Uterus (tissue), 4 donors: ENCODE measurements at places on chromosomes 5 and 9. TPM values are rescaled to one million over a fixed set of nuclear protein-coding genes. Genes with fewer than 3 reads are reported as not detected.

DNA sequence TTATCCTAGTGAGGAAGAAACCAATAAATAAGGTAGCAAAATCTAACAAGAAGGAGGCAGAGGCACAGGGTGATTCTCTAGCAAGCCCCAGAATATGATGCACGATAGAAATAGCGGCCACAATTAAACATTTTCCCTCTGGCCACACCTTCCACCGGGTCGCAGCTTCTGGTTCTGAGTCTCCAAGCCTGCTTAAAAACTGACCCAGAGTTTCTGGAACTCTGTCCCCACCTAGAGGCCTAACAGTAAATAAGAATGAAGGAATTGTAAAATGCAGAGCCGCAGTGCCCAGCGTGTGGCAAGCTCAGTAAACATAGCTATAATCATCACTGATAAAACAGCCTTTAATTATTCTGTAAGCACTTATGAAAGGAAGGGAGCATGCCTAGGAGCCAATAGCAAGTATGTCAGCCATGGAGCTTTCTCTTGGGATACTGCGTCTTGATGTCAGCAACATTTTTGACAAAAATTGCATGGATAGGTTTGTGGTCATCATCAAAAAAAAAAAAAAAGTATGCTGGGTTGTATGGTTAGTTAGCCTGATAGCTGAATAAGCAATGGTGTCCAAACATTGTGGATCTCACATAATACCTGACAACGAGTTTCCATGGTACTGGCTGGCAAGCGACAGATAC, 465.5 kb downstream of the DNAH5 start:
- no peak for DNase-seq

Gene PCA3
- total RNA-seq = 0.43 TPM

Gene GPX3
- 1,241 TPM for total RNA-seq

GRCh38 chr5:16007750-16008415, 171.7 kb downstream of the MARCHF11 start:
- DNase-seq = no peak

Gene IGFBPL1
- not detected for total RNA-seq

DNA sequence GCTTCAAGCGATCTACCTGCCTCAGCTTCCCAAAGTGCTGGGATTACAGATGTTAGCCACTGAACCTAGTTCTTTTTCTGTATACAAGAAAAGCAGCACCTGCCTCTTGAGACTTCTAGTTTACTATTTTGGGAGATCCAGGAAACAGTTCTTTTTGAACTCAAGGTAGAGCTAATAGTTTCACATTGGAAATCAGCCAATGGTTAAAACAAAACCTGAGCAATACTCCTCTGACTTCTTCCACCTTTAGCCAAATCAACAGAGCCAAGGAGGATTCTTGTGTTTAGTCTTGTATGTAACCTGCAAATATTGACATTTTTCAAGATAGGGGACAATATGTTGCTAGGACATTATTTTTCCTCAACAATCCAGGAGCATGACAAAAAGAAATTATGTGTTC, 349.4 kb downstream of the SH3GL2 start:
- no peak for DNase-seq
